ENCODE measurements at places on chromosomes 3 and 15.

- DNase-seq: no peak
These were observed 324.0 kb upstream of the TBL1XR1 start for GRCh38 chr3:177521305-177521704.

DNA sequence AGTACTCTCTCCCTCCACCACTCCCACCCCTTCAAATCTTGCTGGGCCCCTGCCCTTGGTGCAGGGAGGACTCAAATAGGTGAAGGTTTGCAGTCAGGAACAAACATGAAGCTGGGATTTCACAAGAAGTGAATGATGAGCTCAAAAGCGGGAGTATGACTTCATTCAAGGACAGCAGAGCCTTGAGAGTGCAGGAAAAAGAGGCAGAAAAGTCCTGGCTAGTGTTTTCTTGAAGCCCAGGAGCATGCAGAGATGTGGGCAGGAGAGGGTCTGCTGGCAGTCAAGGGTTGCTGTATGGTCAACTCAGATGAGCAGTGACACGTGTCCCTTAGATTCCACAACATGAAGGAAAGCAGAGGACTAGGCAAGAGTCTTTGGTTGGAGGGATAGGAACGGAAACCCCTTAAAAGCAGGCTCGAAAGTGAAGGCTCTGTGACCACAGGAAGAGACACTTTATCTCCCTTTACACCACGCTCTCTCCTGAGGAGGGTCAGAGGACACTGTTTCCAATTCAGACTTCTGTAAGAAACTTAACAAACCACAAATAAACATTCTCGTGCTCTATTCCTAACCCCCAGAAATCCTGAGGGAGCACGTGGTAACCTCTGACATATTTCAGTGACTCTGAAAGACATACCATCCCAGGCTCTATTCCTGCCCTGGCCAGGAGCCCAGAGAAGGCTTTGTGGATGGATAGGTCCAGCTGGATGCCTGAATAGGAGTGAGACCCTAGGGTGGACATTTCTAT is 168.0 kb upstream of the NDN start:
- no peak for DNase-seq

DNA sequence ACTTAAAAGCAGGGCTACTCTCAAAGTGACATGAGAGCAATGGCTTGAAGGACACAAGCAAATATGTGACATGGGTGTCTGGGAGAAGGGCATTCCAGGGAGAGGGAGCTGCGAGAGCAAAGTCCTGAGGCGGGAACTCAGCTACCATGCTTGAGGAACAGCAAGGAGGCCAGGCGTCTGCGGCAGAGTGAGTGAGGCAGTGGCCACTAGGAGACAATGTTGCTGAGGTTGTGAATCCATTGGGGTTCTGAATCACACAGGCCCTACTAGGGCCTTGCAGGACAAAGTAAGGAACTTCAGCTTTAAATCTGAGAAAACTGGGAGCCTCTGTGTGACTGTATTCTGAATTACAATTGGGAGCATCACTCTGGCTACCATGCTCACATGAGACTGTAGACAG is 94.1 kb upstream of the PRICKLE2 start:
- no peak for DNase-seq

- peak; percentile 41 for DNase-seq
These were observed 275.8 kb upstream of the RBMS3 start for GRCh38 chr3:29004885-29005599.

DNA sequence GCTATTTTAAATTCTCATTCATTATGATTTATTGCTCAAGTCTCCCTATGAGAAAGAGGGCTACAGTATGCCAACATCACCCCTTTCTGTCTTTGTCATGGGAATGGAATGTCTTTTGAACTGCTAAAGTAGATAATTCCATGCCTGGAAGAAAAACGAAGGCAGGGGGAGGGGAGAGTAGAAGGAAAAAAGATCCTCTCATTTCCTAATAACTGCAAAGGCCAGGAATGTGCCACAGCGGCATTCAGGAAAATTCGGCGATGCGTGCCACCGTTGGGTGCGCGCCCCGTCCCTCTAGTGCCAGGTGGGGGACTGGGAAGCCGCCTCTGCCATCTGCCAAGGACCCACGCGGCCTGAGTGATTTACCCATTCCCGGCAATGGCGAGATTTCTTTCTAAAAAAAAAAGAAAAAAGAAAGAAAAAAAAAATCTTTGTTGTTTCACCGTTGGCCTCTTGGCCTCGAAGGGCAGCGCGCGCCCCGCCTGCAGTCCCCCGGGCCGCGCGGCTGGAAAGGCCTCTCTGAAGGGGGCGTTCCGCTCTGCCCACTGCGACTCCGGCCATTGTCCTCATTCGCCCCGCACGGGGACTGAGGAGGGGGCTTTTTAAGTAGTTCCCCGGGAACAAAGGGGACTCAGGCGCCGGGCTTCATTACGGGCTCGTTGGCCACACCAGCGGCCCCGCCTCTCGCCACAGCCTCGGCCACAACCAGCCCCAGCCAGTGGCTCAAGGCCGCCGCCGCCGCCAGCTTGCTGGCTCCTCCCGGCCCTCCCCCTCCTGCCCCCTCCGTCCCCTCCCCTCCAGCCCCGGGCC is 54.5 kb downstream of the CPN2 start:
- DNase-seq: no peak

- DNase-seq: peak; percentile 65
These were observed 7.1 kb downstream of the CELSR3 start for GRCh38 chr3:48655606-48656005.

GRCh38 chr3:12420393-12420792 is 63.9 kb upstream of the TSEN2 start:
- no peak for DNase-seq

GRCh38 chr3:72520690-72521308 is 327.4 kb downstream of the SHQ1 start:
- DNase-seq: peak; percentile 39

GRCh38 chr15:96418146-96418545 is 87.6 kb downstream of the NR2F2 start:
- DNase-seq: no peak

DNA sequence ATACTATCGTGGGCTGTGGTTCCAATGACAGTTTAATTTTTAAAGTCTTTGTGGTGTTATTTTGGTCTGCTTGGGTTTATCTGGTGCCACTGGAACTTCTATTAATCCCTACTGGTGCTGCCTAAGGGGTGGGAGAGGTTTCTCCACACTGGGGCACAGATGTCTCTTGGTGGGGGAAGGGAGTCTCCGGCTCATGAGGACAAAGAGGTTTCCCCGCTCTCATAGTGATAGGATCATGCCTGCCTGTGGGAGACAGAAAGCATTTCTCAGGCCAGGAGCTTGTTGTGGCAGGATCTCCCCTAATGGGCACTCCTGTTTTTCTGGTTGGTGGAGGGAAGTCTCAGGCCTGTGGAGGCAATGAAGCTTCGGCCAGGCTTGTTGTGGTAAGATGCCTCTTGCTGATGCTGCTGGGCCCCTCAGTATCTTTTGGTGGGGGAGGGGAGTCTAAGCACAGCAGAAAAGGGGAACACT is 84.3 kb upstream of the THRB start:
- no peak for DNase-seq

- DNase-seq: no peak
These were observed 76.0 kb downstream of the MTHFS start for GRCh38 chr15:79820820-79821219.

DNA sequence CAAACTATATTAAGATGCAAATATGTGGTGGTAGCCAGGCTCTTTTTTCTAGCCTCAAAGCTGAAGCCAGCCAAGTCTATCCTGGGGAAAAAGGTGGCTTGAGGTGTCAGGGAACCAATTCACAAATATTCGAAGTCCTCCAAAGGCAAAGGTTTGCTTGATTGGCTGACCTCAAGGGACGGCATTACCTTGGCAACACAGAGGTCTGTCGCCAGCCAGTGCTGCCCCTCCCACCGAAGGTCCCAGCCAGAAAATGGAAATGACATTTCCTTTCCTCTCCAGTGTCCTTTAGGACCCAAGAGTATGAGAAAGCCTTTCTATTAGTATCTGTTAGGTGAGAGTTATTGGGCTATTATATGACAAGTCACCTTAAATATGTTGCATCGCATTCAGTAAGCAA is 96.0 kb upstream of the LIMD1 start:
- DNase-seq: no peak

- DNase-seq: no peak
These were observed 91.4 kb upstream of the SCN10A start for GRCh38 chr3:38907426-38907825.

GRCh38 chr3:127844326-127844942 is 22.1 kb upstream of the MGLL start:
- no peak for DNase-seq

- DNase-seq: no peak
These were observed 41.5 kb downstream of the SLCO3A1 start for GRCh38 chr15:91895051-91895450.

DNA sequence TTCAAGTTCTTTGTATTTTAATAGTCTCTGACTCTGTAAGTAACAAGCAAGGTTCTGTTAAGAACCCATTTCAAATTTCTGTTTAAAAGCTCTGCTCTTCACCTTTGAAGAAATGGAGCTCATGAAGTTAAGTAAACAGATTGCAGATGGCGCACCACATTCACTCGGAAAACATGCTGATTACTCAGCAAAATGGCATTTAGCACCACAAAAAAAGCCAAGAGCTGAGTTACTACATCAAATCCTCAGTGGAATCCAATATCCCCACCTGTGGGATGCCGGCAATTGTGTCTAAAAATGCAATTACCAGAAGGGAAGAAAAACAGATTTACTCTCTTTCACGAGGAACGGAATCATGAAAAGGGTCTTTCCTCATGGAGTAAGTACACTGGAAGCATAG is 758.0 kb downstream of the NTRK3 start:
- no peak for DNase-seq

DNA sequence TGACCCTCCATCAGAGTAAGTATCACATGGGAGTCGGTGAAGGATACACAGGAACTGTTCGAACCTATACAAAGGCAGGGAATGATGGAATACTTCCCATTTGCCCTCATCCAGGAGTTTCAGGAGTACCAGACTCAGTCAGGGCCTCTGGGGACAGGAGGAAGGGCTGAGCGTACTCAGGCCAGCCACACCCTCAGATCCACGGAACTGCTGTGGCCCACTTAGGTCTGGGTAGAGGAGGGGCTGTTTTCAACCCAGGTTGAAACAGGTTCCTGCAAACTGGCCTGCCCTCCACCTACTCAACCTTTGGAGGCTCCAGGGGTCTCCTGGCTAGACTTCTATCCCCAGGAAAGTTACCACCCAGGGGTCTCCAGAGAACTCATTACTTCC is 6.7 kb upstream of the IGDCC3 start:
- no peak for DNase-seq

DNA sequence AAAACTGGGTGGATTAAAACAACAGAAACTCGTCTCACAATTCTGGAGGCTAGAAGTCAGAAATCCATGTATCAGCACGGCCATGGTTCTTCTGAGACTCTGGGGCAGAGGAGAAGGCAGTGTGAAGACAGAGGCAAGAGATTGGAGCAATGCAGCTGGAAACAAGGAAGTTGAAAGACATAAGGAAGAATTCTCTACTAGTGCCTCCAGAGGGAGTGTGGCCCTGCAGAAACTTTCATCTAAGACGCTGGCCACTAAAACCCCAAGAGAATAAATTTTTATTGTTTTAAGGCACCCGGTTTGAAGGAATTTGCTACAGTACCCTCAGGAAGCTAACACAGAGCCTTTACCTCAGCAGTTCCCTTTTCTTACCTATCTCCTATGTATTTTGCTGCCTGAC is 1012.2 kb upstream of the CADM2 start:
- no peak for DNase-seq

GRCh38 chr3:126040386-126040785 is 43.5 kb downstream of the SLC41A3 start:
- DNase-seq: no peak

Data from GM13976 (cell line).